ENCODE measurements at places on chromosomes 7 and 10. TPM values are rescaled to one million over a fixed set of nuclear protein-coding genes. Genes with fewer than 3 reads are reported as not detected.

Gene TDRD1
- total RNA-seq: not detected

Gene SEMA3D
- total RNA-seq: 9.4 TPM

Gene LBX1
- total RNA-seq: not detected

Gene KCND2
- total RNA-seq: 0.13 TPM

Gene DOCK1
- total RNA-seq: 69.3 TPM

Gene DENND2A
- total RNA-seq: 0.64 TPM

Gene ADAM22
- 0.26 TPM for total RNA-seq

Gene TBRG4
- 62.8 TPM for total RNA-seq

Gene CCDC186
- total RNA-seq: 9.1 TPM

Gene OR6B1
- not detected for total RNA-seq

Gene SPDYE2
- not detected for total RNA-seq

All from dermis microvascular lymphatic vessel endothelial cell (primary cell).